Stimulated activated CD8-positive, alpha-beta memory T cell treated with anti-CD3 and anti-CD28 coated beads, Interleukin-4, amount 100 ng/mL, for 1 hour (primary cell): ENCODE measurements at places on chromosomes 12 and 14.

DNA sequence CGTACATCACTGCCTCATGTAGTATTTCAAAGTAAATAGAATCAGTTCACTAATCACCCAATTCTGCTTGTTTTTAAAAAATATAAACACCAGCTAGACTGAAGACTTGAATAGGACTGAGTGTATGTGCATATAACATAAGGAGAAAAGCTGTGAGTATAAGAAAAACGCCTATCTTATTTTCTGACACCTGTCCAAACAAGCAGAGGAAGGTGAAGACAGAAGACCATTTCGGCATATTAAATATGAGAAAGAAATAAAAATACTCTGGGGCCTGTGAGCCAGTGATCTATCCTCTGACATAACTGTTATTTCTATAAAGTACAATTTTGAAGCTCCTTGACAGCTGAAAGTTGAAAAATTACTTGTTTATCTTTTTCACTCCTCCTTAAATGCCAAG, 111.3 kb upstream of the EEA1 start:
- no peak for DNase-seq

- no peak for DNase-seq
Observed at GRCh38 chr12:68638721-68639395, 28.2 kb downstream of the RAP1B start.

DNA sequence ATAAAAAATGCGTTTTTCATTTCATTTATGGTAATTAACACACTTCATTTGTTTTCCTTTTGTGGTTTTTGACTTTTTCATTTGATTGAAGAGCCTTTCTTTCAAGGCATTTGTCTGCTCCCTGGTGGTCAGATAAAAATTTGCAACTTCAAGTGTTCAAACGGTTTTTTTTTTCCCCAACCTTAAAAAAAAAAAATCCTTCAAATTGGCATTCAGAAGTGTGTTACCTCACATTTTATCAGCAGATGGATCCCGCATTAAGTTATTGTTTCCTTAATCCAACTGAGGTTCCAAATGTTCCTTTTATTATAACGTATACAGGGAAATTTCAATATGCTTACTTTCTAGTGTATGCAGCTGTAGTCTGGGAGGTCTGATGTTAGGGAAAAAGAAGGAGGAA, 47.2 kb downstream of the MYF5 start:
- no peak for DNase-seq

GRCh38 chr12:66270613-66271012, 31.7 kb upstream of the HELB start:
- no peak for DNase-seq

DNA sequence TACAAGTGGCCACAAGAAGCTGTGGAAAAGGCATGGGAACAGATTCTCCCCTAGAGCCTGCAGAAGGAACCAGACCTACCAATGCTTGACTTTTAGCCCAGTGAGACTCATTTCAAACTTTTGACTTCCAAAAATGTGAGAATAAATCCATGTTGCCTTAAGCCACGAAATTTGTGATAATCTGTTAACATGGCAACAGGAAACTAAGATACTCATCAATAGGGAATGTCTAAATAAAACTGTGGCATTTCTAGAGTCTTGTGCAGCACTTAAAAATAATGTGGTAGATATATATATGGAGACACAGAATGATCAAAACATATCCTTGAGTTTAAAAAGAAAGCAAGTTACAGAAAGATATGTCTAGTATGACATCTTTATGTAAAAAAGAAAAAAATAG, 12.0 kb downstream of the HECTD4 start:
- DNase-seq, result no peak

- no peak for DNase-seq
Observed at GRCh38 chr12:50296554-50296953, 13.2 kb upstream of the LIMA1 start.

DNA sequence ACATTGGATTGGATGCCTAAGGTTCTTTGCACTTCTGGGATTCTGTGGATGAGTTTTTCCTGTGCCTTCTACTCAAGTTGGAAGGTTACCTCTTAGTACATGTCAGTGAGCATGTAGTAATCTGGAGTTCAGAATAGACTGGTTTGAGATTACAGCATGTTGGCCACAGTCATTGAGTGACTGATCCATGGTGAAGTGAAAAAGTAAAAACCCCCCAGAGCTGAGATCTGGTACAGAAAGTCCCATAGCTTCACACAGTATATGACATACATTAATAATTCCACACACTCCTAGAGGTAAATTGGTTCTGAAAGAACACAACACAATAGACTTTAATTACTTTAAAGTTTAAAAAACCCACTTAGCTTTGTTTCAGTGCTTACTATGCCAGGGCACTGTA, 11.9 kb upstream of the CCND2 start:
- DNase-seq, result no peak

GRCh38 chr12:30908076-30908721, 18.3 kb upstream of the TSPAN11 start:
- DNase-seq, result no peak

GRCh38 chr12:64456119-64456518, 4.2 kb downstream of the TBK1 start:
- DNase-seq, result no peak

GRCh38 chr12:11171969-11172675, 1.1 kb downstream of the SMIM10L1 start:
- no peak for DNase-seq

- no peak for DNase-seq
Observed at GRCh38 chr12:88468581-88468980, 111.7 kb downstream of the KITLG start.

DNA sequence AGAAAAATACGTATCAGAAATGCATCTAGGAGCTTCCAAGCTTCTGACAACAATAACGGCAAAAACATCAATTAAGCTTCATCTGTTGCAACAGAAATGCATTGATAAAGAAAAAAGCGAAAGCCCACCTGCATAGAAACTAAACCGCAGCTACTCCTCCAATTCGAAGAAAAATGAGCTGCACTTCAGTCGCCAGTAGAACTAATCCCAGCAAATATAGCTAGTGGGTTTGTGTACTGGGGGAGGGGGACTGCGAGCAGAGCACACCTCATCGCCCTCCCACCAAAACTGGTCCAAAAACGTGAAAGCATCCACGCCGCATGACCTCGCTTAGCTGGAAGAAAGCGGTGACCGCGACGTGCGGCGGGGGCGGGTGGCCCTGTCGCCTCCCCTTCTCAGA, 1.2 kb downstream of the SLC35F4 start:
- DNase-seq, result no peak

GRCh38 chr12:80373666-80374065, 70.4 kb upstream of the PTPRQ start:
- no peak for DNase-seq

GRCh38 chr14:68587931-68588330, 204.9 kb downstream of the ZFP36L1 start:
- DNase-seq, result no peak
